Mucosa of descending colon (tissue), 3 donors: ENCODE measurements at places on chromosomes 2 and 18.

DNA sequence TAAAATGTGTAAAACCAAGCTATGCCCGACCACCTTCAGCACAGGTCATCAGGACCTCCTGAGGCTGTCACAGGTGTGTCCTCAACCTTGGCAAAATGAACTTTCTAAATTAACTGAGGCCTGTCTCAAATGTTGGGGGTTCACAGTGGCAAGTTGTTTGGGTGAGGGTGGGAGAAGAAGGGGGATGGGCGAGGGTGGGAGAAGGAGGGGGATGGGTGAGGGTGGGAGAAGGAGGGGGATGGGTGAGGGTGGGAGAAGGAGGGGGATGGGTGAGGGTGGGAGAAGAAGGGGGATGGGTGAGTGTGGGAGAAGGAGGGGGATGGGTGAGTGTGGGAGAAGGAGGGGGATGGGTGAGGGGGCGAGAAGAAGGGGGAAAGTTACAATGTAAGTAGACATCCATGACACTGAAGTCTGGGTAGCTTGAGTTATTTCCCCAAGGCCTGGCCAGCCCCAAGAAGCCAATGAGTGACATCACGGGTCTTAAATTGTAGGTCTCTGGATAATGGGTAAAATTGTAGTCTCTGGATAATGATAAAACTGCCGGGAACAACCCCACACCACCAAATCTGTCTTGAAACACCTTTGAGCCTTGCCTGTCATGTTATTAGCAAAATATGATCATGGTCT is 56.3 kb downstream of the TIMM21 start:
- no peak for DNase-seq

GRCh38 chr2:212237350-212238095 is 301.1 kb downstream of the ERBB4 start:
- no peak for DNase-seq

DNA sequence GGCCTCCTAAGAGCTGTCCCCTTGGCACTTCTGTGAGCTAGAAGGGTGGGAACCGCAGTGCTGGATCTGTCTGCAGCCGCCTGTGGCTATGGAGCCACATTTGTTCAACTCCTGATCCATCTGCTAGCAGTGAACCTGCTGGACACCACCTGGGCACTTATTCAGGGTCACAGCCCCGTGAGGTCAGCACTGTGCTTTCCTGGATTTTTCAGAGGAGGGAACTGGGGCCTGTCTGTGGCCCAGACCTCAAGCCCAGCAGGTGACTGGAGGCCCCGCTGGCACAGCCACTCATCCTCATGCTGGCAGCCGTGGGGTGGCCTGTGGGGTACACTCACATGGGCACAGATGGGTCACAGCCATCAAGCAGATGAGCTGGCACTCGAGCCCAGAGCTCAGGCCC is 155.3 kb downstream of the TFCP2L1 start:
- DNase-seq: no peak

GRCh38 chr2:111710613-111711012 is 173.4 kb downstream of the ANAPC1 start:
- no peak for DNase-seq

- DNase-seq: peak; percentile 66
Observed at GRCh38 chr2:234446404-234447076, 50.3 kb downstream of the ARL4C start.
